ENCODE measurements at places on chromosomes 13 and 19.

DNA sequence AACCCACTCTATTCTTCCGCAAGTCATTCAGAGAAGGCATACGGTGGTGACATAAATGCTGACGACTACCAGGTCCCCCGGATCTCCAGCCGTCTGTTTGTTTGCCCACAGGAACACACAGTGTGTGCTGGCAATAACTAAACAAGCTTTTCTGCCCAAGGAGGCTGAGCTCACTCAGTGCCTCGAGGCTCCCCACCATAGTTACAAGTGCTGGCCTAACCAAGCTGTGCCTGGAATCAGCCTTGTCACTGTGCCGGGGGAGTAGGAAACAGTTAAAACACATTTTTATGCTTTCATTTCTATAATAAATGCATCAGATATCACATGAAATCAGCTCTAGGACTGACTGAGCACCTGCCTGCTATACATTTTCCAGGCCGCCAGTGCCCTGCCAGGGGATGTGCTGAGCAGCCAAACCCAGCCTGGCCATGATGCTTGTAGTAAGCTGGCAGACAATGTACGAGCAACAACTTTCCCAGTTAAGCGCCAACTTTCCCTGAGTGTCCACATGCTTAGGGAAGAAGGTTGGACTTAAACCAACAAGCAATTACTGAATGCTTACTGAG lies 28.1 kb downstream of the BRD4 start:
- DNase-seq = peak; percentile 36

GRCh38 chr13:92029641-92030040 lies 631.2 kb downstream of the GPC5 start:
- DNase-seq = no peak

DNA sequence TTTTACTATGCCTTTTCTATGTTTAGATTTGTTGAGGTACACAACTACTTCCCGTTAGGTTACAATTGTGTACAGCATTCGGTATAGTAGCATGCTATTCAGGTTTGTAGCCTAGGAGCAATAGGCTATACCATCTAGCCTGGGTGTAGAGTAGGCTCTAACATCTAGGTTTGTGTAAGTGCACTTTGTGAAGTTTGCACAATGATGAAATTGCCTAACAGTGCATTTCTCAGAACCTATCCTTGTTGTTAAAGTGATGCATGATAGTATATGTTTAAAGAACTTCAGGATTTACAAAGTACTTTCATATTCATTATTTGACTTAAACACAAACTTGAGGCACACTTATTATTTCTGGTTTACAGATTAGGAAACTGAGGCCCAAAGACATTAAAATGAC lies 11.5 kb upstream of the SERPINE3 start:
- no peak for DNase-seq

GRCh38 chr19:17761148-17761547 lies 9.9 kb downstream of the FCHO1 start:
- no peak for DNase-seq

DNA sequence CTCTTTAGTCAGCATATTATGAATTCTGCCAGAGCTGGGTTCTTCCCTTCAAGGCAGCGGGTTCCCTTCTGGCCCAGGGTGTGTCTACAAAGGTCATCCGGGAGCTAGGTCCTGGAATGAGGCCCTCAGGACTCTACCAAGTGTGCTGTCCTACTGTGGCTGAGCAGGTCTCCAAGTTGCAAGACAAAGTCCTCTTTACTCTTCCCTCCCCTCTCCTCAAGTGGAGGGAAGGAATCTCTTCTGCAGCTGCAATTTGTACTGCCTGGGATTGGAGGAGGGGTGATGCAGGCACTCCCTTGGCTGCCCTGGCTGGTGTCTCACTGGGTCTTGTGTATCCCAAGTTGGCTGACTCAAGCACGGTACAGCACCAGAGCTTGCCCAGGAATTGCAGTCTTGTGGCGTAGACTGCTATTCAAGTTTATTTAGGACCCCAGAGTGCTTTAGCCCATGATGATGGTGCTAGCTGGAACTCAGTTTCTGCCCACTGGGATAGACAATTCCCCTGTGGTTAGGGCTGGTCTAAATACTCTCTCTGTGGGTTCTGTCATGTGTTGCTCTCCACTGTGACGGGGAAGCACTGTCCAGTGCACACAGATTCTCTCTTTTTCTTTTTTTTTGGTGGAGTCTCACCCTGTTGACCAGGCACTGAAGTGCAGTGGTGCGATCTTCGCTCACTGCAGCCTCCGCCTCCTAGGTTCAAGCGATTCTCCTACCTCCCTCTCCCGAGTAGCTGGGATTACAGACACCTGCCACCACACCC lies 28.5 kb downstream of the RFC3 start:
- no peak for DNase-seq

GRCh38 chr19:14434543-14435319 lies 1.6 kb downstream of the PKN1 start:
- peak; percentile 87 for DNase-seq

DNA sequence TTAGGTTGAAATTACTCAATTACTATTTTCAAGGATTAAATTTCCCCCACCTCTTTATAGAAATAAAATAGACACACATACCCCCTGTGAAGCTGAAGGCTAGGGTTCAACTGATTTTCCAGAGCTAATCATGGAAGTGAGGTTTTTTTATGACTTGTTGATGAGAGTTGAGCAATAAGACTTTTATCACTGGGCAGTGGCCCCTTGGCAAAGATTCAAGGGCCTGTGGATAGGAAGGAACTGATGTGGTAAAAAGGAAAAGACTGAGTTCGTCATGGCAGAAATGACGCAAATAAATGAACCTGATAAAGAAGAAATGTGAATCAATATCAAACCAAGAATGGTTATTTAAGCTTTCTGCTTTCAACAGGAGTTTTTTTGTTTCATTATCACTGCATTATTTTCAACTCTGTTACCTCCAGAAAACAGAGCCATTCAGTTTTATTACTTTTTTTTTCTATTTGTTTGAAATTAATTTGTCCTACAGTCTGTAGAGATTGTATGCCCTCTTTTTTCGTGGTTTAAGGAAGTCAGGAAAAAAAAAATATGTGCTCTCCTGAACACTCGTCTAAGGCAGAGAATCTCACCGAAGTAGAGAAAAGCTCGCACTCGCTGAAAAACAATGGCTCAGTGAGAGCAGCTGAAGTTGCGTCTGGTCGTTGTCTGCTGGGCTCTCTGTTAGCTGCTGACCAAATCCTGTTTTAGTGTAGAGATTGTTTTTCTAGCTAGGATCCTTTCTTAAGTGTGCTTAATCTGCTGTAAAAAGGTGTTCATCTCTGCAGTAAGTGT lies 38.9 kb downstream of the STOML3 start:
- no peak for DNase-seq

GRCh38 chr13:77375560-77376108 lies 48.7 kb upstream of the MYCBP2 start:
- no peak for DNase-seq

GRCh38 chr19:31436121-31436776 lies 87.0 kb upstream of the TSHZ3 start:
- DNase-seq = no peak

- DNase-seq = no peak
Measured at GRCh38 chr13:35549481-35549880, 73.0 kb upstream of the MAB21L1 start.
